Fibroblast of upper back skin (primary cell): ENCODE measurements at places on chromosomes 11 and 22.

GRCh38 chr11:68818181-68818580 is 23.5 kb downstream of the CPT1A start:
- DNase-seq: no peak

DNA sequence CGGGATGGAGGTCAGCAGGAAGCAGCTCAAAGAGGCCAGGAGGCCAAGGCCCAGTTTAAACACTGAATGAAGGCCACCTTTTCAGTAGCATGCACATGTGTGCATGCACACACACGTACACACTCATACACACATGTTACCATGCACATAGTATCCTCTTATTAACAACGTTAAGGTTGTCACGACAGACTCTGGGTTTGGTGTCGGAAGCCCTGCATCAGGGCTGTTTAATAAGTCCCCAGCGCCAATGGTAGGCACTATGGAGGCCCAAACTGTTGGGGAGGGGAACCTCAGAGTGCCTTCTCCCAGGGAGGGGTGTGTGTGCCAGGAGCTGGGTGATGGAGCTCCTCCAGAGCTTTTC is 39.5 kb upstream of the ADA2 start:
- DNase-seq: no peak

DNA sequence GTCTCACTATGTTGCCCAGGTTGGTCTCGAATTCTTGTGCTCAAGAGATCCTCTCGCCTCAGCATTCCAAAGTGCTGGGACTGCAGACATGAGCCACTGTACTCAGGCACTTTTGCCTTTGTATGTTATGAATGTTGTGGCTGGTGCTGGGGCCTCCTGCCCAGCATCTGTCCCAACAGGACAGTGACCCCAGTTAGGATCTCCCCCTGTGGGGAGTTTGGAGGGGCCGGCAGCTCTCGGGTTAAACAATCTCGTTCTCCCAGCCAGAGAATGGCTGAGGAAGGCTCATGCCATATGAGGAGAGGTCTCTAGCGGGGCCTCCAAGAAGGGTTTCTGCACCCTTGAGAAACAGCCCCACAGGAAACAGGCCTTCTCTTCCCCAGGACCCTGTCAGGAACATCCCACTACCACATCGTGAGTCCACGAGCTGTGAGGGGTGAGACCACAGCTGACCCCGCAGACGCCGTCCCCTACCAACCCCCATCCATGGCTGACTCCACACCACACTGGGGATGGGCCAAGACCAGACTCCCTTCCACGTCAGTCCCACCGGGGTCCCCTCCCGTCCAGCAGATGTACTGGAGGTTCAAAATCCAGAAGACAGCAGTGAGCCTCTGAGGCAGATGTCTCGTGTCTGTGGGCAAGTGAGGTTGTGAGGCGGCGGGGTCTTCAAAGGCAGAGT is 54.1 kb downstream of the SHANK2 start:
- DNase-seq: no peak

- peak; percentile 68 for DNase-seq
Measured at GRCh38 chr11:91810871-91811270, 413.7 kb upstream of the FAT3 start.

- peak; percentile 87 for DNase-seq
Measured at GRCh38 chr11:59142530-59143507, at the start of gene FAM111A. Gene FAM111A, plus strand, starts transcription at chr11:59142856. Its CDS starts 6,017 bp downstream, at chr11:59148873.
